ENCODE measurements at places on chromosomes 5 and 9.

DNA sequence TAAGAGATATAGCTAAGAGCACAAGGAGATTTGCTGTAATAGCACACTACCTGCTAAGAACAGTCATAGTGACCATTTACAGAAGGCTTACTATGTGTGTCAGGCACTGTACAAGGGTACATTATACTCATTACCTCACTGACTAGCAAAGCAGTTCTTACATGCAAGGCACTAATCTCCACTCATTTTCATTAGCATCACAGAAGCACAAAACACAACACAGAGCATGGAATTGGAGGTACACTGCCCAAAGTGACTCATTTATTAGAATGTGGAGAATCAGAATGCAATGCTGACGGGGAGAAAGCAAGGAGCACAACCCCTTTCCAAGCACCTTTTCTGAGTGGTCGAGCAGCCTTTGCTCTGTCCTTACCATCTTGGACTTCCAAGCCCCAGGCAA lies 169.7 kb downstream of the ENTREP1 start:
- no peak for DNase-seq

DNA sequence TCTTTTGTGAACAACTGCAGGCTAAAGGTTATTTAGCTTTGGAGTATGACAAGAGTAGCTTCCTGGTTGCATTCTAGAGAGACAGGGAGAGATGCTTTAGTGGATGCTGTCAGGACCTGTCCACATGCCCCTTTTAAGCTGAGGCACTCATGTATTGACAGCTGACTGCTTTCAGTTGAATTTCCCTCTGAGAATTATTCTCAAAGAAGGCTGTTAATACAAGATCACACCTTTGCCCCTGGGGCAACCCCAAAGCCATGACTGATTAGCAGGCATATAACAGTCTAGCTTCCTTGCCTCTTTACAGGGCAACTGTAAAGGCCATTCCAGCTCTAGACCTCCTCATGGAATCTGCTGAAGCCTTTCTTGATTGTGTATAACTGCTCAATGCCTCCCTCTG lies 117.6 kb upstream of the ATP10B start:
- DNase-seq: no peak

GRCh38 chr5:67065237-67065636 lies 131.4 kb downstream of the CD180 start:
- DNase-seq: no peak

- DNase-seq: no peak
These were observed 137.6 kb upstream of the WWC1 start for GRCh38 chr5:168153876-168154270.

DNA sequence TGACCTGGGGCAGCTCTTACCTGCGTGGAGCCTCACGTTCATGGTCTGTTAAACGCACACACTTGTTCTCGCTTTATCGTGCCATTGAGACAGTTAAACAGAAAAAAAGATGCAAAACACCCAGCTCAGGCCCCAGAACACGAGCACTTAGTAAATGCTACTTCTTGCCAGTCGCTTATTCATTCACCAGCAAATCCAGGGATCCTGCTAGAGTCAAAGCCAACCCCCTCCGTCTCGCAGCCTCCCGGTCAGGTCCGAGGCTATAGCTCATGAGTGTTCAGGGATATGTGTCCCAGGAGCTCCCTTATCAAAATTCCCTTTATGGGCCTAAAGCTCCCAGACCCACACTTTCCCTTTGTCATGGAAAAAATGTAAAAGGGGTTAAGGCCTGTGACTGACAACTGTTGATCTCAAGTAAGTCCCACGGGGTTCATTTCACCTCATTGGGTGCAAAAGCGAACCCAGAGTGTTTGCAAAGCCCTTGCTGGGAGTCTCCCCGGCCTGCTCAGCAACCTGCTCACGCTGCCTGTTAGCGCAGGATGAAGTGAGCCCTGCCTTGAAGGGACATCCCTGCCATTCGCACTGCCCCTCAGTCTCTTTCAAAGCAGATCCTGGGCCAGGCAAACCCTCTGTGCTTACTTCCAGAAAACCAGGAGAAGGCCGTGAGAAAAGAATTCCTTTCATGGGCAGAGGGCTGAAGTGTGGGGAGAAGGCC lies 40.7 kb downstream of the HRH2 start:
- no peak for DNase-seq

- DNase-seq: no peak
These were observed 1005.7 kb downstream of the DTWD2 start for GRCh38 chr5:117982691-117983090.

GRCh38 chr9:15225564-15226126 lies 81.4 kb downstream of the TTC39B start:
- no peak for DNase-seq

DNA sequence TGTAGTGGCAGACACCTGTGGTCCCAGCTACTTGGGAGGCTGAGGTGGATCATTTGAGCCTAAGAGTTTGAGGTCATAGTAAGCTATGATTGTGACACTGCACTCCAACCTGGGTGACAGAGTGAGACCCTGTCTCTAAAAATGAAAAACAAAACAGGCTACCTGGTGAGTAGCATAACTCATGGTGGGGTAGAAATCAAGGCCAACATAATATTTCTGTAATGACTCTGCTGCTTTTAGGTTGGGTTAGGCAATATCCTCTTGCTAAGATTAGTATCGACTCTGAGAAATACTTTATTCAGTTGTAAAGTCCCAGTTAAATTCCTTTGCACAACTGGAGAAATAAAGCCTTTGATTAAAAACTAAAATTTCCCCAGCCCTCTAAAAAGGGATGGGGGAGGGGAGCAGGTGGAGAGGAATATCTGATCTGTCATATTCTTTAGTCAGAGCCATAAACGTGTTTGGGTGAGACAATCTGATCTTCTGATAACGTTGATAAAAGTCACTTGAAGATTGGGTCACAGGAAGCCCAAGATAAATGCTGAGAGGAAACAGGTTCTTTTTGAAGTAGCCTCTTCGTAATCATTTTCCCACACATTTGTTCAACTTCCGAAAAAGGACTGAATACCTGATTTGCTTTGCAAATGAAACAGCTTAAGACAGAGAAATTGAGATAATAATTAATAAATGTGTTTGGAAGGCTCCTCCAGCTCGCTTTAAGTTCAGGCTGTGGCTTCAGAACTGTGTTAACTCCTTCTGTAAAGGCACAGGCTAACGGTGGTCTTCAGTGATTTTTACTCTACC lies 14.9 kb downstream of the IL4 start:
- DNase-seq: no peak

- DNase-seq: no peak
These were observed 79.2 kb upstream of the SLCO4C1 start for GRCh38 chr5:102375272-102375671.

DNA sequence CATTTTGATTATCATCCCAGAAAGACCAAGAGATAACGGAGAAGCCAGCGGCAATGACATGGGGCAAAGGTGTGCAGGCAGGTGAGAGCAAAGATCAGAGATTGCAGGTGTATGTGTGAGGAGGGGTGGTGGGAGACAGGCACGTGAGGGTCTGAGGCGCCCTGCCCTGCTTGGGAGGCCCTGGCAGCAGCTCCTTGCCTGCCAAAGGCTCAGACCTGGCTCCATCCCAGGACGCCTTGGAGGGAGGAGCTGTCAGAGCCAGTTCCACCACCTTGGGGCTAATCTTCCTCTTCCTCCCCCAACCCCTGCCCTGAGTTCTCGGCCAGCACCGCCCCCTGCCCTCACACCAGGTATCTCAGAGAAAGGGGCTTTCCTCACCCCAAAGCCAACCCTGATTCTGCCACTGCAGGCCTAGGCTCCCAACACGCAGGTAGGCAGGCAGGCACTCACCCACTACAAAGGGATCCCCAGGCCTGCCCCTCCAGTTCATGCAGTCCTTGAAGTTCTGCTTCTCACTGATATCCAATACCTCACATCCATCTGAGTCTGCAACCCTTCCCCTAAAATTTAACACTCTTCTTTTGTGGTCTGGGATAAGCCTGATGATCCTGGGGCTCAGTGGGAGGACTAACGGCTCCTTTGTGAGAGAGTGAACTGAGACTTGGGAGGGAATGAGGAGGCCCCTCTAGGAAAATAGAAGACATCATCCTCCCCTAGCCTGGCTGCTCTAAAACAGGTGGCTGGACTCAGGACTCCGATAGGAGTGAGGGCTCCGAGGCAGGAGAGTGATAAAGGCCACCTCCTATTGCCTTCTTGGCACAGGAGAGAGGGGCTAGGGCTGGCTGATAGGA lies 1.8 kb downstream of the AQP3 start:
- DNase-seq: no peak
